Stimulated activated CD4-positive, alpha-beta T cell treated with anti-CD3 and anti-CD28 coated beads, Interleukin-1b, Interleukin-23, amount 100 ng/mL, for 1 hour (primary cell): ENCODE measurements at places on chromosomes 3 and 15.

DNA sequence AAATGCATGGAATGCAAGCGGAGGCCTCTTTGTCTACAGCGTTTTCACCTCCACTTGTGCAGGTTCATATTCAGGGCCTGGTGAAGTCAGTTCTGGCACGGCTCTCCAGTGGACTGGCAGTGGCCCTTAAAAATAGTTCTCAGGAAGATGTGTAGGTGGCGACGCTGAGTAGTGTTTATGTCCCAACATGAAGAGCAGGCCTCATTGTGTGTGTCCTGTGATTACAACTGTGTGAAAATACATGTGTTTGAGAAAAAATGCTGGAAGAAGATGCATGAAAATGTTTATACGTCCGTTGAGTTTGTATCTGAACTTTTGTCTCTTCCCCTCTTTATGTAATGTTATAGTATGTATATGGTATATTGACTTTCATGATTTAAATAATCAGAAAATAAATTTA, 7.2 kb downstream of the LIPC start:
- no peak for DNase-seq

DNA sequence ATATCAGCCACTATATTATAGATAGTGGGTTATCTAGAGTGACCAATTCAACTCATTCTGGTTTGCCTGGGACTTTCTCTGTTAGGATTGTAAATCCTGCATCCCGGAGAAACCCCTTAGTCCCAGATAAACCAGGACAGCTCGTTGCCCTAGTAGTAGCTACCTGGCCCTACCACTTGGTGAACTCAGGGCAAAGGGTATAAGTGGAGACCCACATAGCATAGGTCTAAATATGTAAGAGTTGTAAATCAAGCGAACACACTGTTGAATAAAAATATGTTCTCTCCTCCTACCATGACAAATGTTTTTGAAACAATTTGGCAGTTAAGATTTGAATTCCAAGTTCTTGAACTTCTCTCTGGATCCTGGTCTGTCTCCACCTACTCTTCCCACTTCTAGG, 15.7 kb upstream of the LMCD1 start:
- DNase-seq: no peak

GRCh38 chr3:189144645-189145044, 27.1 kb upstream of the TPRG1 start:
- DNase-seq: no peak

GRCh38 chr15:38252481-38253350, at the start of gene SPRED1:
SPRED1 (plus strand) TSS chr15:38252836; CDS start chr15:38253186, 350 bp downstream.
- DNase-seq: no peak

- no peak for DNase-seq
These were observed 210.3 kb upstream of the CGNL1 start for GRCh38 chr15:57165992-57166391.

- no peak for DNase-seq
These were observed 384.0 kb upstream of the TPM1 start for GRCh38 chr15:62658498-62658897.

DNA sequence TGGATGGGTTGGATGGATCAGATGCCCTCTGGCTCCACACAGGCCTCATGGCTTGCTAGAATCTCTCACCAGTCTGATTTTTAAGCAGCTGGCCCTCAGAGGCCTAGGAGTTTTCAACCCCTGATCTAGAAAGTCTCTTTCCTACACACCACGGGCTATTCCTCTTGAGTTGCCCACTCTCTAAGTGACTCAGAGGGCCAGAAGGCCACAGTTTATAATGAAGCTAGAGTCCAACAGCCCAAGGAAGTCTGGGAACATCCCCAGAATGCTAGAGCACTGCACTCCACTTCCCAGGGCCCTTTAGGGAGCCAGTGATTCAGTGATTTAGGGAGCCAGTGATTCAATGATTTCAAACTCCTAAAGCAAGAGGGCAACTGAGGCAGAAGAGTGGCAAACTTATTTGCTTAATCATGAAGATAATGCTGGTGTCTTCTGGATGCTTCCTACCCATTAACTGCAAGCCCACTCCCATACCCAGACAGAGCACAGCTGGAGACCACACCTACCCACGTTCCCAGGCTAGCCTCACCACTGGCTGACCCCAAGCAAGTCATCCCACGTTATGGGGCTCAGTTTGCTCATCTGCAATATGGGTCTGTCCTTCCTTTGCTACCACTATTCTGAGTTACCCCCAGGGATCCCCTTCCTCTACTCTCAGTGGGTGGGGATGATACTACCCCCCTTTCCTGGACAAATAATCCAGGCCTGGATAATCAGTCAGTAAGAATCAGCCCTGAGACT, 36.7 kb downstream of the ABTB1 start:
- DNase-seq: no peak

DNA sequence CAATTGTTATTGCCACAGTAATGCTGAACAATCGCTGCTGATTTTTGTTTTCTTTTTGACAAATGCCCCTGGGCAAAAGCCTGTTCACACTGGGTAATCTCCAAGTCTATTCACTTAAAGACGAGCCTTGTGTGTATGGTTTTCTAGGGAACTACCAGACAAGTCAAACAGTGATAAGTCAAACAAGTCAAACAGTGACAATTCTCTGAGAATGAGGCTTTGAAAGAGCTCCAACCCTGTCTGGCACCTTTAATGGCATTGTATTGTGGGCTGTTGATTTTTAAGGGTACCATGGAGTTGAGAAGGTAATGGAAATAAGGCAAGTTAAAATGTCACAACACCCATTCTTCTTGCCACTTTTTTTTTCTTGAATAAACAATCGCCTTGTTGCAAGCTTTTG, 59.4 kb upstream of the TMC3 start:
- no peak for DNase-seq

DNA sequence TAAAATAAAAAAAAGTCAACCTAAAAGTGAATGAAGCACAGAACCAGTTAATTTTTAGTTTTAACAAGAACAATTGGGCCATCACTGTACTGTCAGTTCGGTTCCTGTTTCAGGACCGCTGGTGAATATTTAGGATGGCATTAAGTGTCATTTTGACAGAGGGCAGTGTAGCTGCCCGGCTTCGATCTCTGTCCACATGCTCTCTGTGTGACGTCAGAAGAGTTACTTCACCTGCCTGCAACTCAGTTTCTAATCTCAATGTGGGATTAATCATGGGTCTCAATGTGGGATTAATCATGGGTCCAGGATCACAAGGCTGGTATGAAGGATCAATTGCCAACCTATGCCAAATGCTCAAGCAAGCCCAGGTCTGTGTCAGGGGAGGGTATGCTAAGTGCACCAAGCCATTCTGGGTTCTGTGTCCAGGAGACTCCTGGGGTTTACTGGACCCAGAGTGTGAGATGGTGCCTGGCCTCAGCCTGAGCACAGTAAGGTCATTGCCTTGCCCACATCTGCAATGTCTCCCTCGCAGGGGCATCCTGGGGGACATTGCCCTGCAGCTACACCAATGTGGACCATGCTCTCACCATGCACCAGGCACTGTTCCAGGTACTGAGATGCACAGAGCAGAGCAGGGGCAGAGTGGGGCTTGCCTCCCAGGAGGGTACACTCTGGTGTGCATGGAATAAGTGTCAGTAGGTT, 8.1 kb downstream of the GABRA5 start:
- DNase-seq: no peak

- no peak for DNase-seq
These were observed 149.9 kb upstream of the LRTM1 start for GRCh38 chr3:55077726-55078125.

GRCh38 chr3:20930034-20930433, 744.0 kb upstream of the SGO1 start:
- no peak for DNase-seq

GRCh38 chr15:60004009-60004845, at the start of gene FOXB1:
FOXB1 (plus strand) TSS chr15:60004311; CDS start chr15:60004964, 653 bp downstream.
- no peak for DNase-seq

GRCh38 chr3:147403511-147403910, 2.8 kb downstream of the ZIC4 start:
- DNase-seq: no peak

GRCh38 chr3:147200545-147200944, 205.8 kb downstream of the ZIC4 start:
- DNase-seq: no peak

DNA sequence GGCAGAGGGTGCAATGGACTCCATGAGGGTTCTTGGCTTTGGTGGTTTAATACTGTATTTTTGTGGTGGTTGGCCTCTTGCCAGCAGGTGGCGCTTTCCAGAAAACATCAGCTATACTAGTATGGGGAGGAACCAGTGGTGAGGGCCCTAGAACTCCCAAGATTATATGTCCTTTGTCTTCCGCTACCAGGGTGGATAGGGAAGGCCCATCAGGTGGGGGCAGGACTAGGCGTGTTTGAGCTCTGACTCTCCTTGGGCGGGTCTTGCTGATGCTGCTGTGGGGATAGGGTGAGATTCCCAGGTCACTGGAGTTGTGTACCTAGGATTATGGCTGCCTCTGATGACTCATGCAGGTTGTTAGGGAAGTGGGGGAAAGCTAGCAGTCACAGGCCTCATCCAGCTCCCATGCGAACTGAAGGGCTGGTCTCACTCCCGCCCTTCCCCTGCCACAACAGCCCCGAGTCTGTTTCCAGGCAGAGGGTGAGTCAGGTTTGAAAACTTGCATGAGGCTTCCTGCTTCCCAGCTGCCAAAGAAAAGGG, 357.7 kb downstream of the OTOL1 start:
- DNase-seq: no peak

GRCh38 chr15:88013111-88013510, 243.4 kb downstream of the NTRK3 start:
- DNase-seq: no peak
